CD4-positive, alpha-beta memory T cell (primary cell): ENCODE measurements at places on chromosomes 12 and 14. TPM values are rescaled to one million over a fixed set of nuclear protein-coding genes. Genes with fewer than 3 reads are reported as not detected.

Gene NRXN3
- total RNA-seq, result not detected

Gene KRT82
- total RNA-seq, result not detected

Gene P2RX7
- total RNA-seq, result 7.0 TPM

Gene TMPRSS12
- total RNA-seq, result not detected

Gene MEG3
- total RNA-seq, result not detected

Gene ASIC1
- total RNA-seq, result 0.08 TPM

Gene NUMB
- total RNA-seq, result 47.3 TPM

Gene FAM90A1
- not detected for total RNA-seq

Gene FSCB
- not detected for total RNA-seq

Gene FLVCR2
- total RNA-seq, result 4.1 TPM

Gene DIO2
- total RNA-seq, result not detected

Gene GPRC5A
- not detected for total RNA-seq

Gene ACOT2
- 9.9 TPM for total RNA-seq

Gene HHIPL1
- total RNA-seq, result 0.35 TPM

Gene TDRD9
- total RNA-seq, result 0.28 TPM

Gene HOXC12
- not detected for total RNA-seq

Gene CNTN1
- total RNA-seq, result not detected

Gene TMEM116
- 47.3 TPM for total RNA-seq

Gene CCNB1IP1
- 21.2 TPM for total RNA-seq

Gene TAS2R8
- total RNA-seq, result not detected

Gene AQP6
- total RNA-seq, result not detected

Gene E2F7
- total RNA-seq, result 0.17 TPM

Gene TPPP2
- not detected for total RNA-seq

Gene PCED1B
- total RNA-seq, result 49.0 TPM

Gene AICDA
- not detected for total RNA-seq

Gene KLRD1
- 0.64 TPM for total RNA-seq

Gene CCDC88C
- total RNA-seq, result 272 TPM

Gene GUCY2C
- not detected for total RNA-seq

Gene GLIPR1L1
- not detected for total RNA-seq

Gene CCDC175
- total RNA-seq, result not detected

Gene PSMB11
- not detected for total RNA-seq

Gene SLC10A1
- total RNA-seq, result not detected

Gene PLCZ1
- not detected for total RNA-seq

Gene NID2
- total RNA-seq, result not detected
